ENCODE measurements at places on chromosomes 12 and 14. TPM values are rescaled to one million over a fixed set of nuclear protein-coding genes. Genes with fewer than 3 reads are reported as not detected.

- no peak for DNase-seq
Observed at GRCh38 chr12:69843608-69844007, 18.6 kb downstream of the MYRFL start.

DNA sequence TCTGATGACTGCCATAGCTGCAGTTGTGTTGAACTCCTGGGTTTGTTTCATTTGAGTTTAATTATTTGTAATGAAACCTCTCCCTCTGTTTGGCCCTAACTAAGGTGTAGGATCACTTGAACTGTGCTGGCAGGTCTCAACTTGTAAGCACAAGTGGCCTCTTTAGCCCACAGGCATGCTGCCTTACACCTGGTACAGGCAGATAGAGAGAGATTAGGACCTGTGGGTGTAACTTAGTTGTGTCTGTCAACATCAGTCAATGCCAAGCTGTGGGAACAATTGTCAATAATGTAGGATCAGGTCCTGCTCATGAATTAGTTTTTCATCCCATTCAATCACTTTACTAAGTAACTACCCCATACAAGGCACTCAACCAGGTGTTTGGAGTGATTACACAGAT lies 263.0 kb upstream of the G2E3 start:
- DNase-seq, result no peak

GRCh38 chr12:124588751-124589267 lies 21.4 kb upstream of the NCOR2 start:
- DNase-seq, result no peak

GRCh38 chr12:114012744-114013431 lies 46.8 kb upstream of the RBM19 start:
- DNase-seq, result no peak

DNA sequence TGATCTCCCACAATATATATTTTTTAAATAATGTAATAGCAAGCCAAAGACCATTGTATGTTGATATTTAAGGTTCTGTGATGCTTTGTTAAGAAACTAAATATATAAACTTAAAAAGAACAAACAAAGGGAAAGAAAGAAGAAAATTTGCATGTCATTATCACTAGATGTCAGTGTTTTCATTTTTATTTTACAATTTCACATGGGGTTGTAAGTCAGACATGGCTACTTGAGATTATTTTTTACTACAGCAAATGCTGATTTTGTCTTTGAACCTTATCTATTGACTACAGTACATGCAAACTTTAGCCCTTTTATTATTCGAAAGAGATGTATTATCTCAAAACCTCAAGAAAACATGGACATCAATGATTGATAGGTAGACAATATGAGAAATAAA lies 36.1 kb downstream of the SLCO1C1 start:
- no peak for DNase-seq

The PRR4 gene
- 1.6 TPM for total RNA-seq

The TAS2R14 gene
- 1.8 TPM for total RNA-seq

The TCL1B gene
- not detected for total RNA-seq

The CACNA2D4 gene
- 1.1 TPM for total RNA-seq

The RFX4 gene
- total RNA-seq, result not detected

The CLEC1A gene
- not detected for total RNA-seq
